Naive B cell (primary cell): ENCODE measurements at places on chromosomes 6 and 20.

GRCh38 chr20:63587776-63588591, 13.9 kb upstream of the HELZ2 start:
- no peak for DNase-seq

GRCh38 chr6:49384904-49385303, 78.1 kb downstream of the MMUT start:
- no peak for DNase-seq

- no peak for DNase-seq
Observed at GRCh38 chr20:52783769-52784168, 188.4 kb upstream of the TSHZ2 start.

- no peak for DNase-seq
Observed at GRCh38 chr20:37282556-37282955, 6.9 kb upstream of the MANBAL start.

GRCh38 chr20:36574366-36575135, 1.2 kb downstream of the TGIF2 start:
- peak; percentile 44 for DNase-seq

DNA sequence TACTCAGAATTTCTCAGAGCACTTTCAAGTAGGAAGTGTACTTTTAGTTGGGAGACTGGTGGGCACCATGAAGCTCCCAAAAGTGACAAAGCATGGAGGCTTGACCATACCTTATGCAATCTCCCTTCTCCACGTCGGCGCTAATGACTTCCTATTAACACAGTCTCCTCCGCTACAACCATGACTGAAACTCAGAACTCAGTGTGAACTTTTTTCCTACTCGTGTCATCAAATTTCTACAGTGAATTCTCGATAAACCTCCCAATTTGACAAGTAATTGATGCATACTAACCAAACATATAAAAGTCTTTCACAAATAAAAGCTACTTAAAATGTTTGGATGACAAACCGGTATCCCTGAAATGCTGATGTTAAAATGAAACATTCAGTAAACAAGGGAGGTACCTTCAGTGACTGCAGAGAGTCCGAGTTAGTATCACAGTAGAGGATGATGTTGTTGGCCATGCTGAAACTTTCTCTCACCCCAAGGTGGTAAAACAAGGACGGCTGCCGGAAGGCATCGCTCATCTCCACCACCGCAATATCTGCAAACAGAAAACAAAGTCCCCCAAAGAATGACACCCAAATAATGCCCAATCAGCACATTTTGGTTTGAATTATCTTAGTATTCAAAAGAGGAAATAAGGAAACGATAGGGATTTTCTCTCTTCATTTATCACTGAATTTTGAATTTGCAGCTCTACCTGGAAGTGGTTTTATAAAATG, 72.1 kb downstream of the MAP3K5 start:
- DNase-seq, result no peak

- no peak for DNase-seq
Observed at GRCh38 chr6:159961528-159961927, 7.4 kb upstream of the IGF2R start.

DNA sequence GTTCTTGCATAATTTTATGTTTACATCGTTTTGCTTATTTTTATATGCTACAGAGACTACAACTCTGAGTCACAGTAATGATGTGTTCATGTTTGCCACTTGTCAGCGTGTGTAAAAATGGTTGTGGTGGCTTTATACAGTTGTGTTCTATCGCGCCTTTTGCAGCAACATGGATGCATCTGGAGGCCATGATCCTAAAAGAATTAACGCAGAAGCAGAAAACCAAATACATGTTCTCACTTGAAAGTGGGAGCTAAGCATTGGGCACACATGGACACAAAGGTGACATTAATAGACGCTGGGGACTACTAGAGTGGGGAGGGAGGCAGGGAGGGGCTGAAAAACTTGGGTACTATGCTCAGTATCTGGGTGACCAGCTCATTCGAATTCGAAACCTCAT, 996 bp upstream of the SEC23B start:
- DNase-seq, result no peak

DNA sequence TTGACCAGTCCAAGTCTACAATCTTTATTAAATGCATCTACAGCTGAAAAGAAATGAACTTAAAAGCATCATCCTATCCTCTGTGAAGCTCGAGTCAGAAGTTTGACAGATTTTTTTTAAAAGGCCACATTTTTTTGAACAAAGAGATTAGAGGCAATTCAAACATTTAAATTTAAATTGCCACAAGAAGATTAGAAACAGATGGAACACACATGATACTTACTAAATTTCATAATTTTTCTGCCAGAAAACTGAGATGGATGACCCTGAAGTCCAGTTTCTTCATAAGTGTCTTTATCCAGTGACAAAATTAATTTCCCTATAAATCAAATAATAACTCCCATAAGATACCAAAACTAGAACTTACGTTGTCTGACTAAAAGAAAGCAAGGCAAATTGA, 4.3 kb downstream of the RPP40 start:
- DNase-seq, result no peak

DNA sequence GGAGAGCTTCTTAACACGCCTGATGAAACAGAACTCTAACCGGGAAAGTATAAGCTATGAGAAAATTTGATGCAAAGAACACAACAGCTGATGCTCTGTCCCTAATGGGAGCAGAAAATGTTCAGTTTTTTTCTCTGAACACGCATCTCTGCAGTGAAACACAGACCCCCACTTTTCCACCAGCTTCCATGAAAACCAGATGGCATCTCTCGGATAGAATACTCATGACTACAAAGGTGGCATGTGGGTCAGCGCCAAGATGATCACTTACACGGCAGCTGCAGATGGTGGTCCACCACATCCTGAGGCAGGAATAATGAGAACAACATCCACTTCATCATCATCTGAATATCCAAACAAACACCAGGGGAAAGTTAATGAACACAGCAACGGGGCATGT, 85.2 kb upstream of the CNR1 start:
- no peak for DNase-seq

DNA sequence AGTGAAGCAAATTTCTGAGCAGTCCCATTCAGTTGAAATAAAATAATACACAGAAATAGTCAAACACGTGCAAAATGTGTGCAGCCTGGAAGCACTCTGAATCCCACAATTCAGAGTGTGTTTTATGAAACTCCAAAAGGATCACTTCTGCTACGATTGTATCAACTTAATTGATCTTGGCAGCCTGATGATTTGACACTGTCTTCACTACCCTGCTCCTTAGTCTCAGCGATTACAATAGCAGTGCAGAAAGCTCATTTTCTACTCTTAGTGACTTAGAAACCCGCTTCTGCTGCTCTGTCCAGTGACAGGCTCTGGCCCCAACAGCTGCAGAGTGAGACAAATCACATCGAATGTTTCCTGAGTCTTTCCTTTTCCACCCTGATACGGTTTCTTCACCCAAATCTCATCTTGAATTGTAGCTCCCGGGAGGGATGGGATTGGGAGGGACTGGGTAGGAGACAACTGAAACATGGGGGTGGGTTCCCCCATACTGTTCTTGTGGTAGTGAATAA, 16.2 kb upstream of the EMILIN3 start:
- no peak for DNase-seq

GRCh38 chr6:121237859-121238258, 96.4 kb downstream of the TBC1D32 start:
- no peak for DNase-seq

DNA sequence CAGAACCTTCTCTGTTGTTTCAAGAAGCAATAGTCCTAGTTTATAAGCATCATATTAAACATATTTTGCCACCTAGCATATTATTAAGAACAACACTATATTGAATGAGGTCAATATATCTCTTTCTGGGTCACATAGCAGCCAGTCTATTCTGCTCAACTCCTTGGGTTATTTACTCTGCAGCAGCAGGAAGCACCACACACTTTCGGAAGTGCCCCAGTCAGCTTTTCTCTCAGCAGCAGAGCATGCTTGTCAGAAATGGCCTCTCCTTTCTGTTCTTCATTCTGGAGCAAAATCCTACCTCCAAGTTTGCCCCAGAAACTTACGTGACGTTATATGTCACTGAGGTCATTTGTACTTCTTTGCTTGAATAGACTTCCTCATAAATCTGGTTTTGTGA, 22.7 kb downstream of the CFAP206 start:
- no peak for DNase-seq

DNA sequence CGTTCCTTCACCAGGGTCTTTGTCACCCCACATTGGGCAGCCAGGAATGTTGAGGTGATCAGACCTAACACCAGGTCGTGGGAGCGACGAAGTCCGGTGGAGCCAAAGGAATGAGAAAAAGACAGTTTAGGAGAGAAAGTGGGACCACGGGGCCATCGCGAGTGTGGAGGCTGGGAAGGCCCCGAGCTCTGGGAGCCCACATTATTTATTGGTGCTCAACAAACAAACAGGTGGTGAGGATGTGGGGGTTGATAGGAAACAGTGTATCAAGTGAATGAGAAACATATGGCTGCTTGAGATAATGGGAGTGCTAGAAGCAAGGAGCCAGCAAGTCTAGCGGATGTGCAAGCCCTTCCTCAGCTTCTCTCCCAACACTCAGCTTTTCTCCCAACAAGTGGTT, 287.1 kb upstream of the SGK1 start:
- DNase-seq, result no peak

DNA sequence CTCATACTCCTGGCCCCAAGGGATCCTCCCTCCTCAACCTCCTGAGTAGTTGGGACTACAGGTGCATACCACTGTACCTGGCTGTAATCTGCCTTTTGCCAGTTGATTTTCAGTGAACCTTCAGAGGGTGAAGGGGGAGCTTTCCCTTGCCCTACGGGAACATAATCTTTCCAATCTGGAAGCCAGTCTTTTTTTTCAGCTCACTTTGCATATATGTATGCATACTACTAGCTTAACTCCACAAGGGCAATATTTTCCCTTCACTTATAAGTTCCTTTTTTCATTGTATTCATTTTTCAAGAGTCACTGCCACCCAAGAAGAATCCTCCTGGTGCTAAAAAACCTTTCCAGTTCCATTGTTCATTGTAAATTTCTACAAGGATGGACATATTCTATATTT, 53.4 kb upstream of the GCM1 start:
- DNase-seq, result no peak

DNA sequence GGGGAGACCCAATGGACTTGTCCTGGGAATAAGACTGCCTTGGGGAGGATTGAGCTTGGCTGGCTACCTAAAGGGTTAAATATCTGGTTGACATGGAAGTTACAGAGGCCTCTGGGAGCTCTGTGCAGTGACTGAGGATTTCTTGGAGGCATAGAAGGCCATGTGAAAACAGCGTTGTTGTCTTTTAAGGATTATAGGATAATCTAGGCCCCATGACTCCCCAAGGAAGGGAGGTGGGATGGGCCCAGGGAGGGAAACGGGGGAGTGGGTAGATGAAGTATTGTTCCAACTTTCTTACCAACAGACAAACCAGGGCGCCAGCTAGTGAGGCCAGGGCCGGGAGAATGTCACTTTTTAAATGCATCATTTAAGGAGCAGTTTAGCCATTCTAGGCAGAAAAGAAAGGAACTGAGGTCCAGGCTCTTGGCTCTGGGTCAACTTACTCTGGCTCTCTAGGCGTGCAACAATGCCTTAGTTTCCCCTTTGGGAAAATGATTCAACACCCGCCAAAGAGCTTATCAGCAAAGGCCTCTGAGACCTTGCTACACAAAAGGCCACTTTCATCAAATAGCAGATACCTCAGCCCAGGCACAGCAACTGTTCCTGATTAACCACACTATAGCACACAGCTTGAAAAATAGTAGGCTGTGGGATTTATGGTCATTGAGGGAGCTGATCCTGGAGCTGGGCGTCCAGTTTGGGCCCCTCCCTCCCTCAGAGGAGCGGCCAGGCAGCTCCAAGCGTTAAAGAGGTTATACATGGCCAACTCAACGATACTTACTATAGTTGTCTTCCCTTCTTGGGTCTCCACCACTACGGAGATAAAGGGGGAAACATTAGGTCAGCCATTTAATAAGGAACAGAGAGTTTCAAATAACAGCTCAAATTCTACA, 7.0 kb downstream of the MRPS18A start:
- no peak for DNase-seq

GRCh38 chr20:45088247-45088646, 12.7 kb downstream of the KCNS1 start:
- DNase-seq, result no peak

GRCh38 chr6:157158897-157159296, 164.4 kb downstream of the TMEM242 start:
- no peak for DNase-seq

GRCh38 chr6:29926413-29927274, 15.7 kb upstream of the HLA-A start:
- peak; percentile 71 for DNase-seq

DNA sequence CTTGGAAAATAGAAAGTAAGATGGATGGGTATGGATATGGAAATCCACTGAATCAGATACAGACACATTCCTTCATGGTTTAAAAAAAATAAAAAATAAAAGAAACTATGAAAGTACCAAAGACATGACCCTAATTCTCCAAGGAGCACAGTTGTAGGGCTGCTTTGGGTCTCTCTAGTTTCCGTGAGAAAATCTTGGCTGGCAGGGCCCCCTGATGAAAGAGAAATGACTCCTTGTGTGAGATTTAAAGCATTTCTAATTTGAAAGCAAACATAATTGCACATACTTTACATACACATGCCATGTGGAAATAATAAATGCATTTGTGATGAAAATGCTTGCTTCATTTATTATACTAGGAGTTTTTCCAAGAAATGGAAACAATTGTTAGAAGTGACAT, 593.9 kb upstream of the BTBD3 start:
- no peak for DNase-seq

DNA sequence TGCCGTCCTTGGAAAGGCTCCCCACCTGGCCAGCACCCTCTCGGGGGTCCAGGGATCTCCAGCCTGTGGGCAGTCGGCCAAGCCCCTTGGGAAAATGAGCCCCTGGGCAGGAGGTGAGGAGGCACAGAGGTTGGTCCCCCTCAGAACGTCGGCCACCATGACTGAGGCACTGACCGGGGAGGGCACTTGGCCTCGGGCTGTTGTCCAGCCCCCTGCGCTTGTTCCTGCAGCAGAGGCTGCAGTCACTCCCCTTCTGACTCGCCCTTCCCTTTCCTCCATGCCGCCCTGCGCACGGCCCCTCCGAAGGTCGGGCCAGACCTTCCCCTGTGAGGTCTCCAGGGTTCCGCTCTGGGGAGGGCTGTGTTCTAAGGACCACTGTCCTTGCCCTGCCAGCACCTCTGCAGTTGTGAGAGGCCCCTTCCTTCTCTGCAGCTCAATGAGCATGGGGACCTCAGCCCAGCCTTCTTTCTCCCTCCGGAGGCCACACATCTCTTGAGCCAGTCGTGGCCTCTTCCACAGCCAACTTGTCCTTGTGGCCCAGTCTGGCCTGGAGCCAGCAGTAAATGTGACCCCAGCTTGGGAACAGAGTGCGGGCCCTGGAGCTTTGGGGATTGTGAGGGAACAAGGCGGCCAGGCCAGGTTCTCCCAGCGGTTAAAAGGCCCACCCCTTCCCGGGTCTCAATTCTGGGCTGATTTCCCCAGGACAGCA, 195.5 kb downstream of the DLL1 start:
- DNase-seq, result no peak

GRCh38 chr6:78308025-78308424, 559.3 kb upstream of the IRAK1BP1 start:
- DNase-seq, result no peak

DNA sequence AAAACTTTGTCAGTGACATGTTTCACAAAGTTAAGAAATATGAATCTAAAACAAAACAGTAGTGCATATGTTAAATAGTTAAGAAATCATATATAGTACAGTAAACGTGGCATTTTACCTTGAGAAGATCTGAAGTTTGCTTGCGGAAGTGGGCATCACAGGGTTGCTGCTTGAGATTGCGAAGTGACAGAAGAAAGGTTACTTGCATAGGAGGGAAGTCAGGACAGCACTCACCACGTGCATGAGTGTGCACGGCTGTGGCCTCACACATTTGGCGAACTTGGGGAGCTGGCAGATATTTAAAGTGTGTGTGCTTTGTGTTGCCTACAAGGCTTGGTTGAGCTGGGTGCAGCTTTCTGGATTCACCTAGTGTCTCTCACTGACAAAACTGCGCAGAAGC, 431.5 kb upstream of the ARID1B start:
- no peak for DNase-seq
